HCT116 (cell line): ENCODE measurements at places on chromosomes 7 and 10.

GRCh38 chr10:103691723-103692435 lies 163.5 kb downstream of the SH3PXD2A start:
- DNase-seq = no peak

DNA sequence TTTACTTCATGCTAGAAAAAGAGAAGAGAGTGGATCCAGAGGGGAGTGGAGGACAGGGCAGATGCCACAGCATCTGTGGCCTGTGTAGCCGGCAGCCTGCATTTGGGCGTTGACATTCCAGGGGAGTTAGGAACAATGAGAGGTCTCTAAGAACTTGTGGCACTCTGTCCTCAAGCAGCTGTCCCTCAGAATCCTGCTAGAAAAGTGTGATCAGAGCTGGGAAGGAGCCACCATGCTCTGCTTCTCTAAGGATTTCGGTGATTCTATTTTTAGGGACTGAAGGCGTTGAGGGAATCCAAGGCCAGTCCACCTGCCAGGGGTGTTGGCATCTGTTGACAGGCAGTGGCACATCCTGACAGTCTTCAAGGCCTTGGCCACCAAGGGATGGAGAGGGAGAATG lies 7.6 kb downstream of the LRIT2 start:
- no peak for DNase-seq

DNA sequence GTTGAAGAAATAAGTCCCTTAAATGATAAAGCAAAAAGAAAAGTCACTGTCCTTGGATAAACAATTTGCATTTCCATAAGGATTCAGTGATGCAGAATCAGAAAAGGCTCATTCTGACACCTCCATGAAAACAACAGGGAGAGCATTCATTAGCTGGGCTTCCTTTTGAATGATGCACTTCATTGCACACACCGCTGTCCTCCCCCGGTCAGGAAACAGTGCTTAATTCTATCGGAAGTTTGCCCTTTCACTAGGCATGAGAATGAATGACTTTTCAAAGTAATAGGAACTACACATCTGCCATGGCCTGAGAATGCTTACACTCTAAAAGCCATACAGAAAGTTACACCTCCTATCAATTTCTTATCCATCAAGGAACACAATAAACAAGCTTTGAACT lies 4.2 kb downstream of the PCDH15 start:
- DNase-seq = no peak

GRCh38 chr7:101923602-101923985 lies 106.2 kb downstream of the CUX1 start:
- no peak for DNase-seq

GRCh38 chr7:87225696-87226095 lies 6.2 kb upstream of the TMEM243 start:
- no peak for DNase-seq

- DNase-seq = no peak
These were observed 985 bp upstream of the ETV1 start for GRCh38 chr7:13990319-13990983.

- DNase-seq = no peak
These were observed 19.6 kb upstream of the RGS10 start for GRCh38 chr10:119562097-119562496.
